ENCODE measurements at places on chromosomes 4 and X. TPM values are rescaled to one million over a fixed set of nuclear protein-coding genes. Genes with fewer than 3 reads are reported as not detected.

- DNase-seq: peak; percentile 55
Measured at GRCh38 chrX:9339603-9340491, 125.0 kb upstream of the TBL1X start.

DNA sequence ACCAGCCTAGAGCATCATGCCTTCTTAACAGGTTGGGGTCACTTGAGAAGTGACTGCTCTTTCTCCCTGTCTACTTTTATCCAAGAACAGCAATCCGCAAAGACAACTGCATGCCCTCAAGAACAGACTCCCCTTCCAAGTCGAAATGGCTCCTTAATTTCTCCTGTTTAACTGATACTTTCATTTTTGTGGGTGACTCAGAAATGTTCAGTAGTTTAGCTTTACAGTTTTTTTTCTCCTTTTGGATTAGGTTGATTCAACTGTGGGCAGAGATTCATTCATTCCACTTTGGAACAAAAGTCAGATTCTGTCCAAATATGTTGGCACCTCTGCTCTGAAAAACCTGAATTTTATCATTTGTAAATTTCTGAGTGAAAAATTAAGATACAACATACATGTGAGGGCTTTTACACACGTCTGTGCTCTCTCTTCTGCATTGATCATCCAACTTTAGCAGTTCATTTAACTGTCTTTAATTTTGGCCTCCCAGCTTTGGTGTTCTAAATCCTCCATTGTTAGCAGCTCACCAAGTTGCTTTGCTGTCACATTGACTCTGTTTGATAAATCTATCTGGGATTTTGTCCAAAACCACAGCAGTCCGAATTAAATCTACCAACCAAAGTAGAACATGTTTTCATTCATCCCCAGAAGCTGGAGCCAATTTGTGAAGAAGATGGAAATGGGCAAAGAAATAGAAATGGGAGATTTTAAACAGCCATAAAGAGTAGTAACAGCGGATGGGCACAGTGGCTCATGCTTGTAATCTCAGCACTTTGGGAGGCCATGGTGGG is 50.0 kb downstream of the HOPX start:
- DNase-seq: no peak

The TCEAL5 gene
- polyA plus RNA-seq: 3.4 TPM

GRCh38 chr4:164846566-164846965 is 30.4 kb upstream of the APELA start:
- DNase-seq: no peak

GRCh38 chr4:31461421-31461820 is 741.3 kb downstream of the PCDH7 start:
- DNase-seq: no peak

The LIMCH1 gene
- 141 TPM for polyA plus RNA-seq

The TEX13C gene
- not detected for polyA plus RNA-seq

- no peak for DNase-seq
Measured at GRCh38 chr4:152780267-152780778, 569 bp downstream of the ARFIP1 start.

The MTMR8 gene
- 1.3 TPM for polyA plus RNA-seq

GRCh38 chr4:970854-971520 is 2.4 kb downstream of the DGKQ start:
- DNase-seq: no peak

GRCh38 chr4:58166490-58166889 is 1056.3 kb upstream of the IGFBP7 start:
- DNase-seq: no peak

The ADH1C gene
- polyA plus RNA-seq: 5.9 TPM

The GPC3 gene
- 288 TPM for polyA plus RNA-seq

- no peak for DNase-seq
Measured at GRCh38 chrX:77436682-77437081, 10.5 kb upstream of the FGF16 start.

DNA sequence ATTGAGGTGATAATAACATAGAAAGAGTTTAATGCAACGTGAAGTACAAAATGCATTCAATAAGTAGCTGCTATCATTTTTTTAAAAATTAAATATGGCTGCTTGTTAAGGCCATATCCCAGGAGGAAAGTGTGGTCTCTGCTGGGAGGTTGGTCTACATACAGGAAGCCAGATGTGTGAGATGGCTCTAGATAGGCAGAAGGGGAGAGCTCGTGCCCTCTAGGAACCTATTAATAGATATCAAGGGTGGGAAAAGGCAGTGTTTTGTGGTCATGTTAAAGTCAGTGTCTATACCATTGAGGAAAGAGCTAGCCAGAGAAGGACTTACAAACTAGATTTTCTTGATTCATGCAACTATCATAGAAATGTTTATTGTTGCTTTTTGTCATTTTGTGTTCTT is 140.5 kb downstream of the KLHL8 start:
- DNase-seq: no peak

The GLOD5 gene
- polyA plus RNA-seq: not detected

The PDE6B gene
- 16.1 TPM for polyA plus RNA-seq

DNA sequence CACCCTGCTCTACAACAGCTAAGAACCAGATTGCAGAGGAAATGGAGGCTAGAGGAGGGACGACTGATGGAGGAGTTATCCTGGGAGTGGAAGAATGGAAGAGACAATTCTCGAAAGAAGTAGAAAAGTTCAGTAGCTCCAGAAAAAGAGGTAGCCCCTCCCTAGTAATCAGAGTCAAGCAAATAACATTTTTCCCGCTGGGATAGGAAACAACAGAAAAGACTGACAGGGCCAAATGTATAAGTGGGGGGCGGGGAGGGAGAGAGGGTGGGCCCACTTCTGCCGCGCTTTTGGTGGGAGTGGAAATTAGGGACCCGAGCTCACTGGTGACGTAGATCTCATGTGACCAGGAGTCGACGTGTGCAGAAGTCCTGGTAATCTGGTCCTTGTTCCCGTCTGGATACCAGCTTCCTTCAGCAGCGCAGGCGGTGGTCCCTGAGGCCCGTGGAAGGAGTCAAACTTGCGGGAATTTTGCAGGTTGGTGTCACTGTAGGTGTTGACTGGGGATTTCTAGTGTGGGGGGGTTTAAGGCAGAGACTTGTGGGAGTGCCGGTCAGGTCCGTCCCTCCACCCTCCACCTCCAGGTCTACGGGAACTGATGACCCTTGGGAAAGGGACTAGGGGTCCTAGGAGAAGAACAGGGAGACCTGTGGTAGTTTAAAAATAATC is at the start of gene TCEAL9:
TCEAL9 (plus strand) TSS at position 377 of the 669 bp plus-strand sequence. CDS start 1,179 bp downstream, outside the sequence.
- DNase-seq: peak; percentile 84

The GYPB gene
- 2.5 TPM for polyA plus RNA-seq

DNA sequence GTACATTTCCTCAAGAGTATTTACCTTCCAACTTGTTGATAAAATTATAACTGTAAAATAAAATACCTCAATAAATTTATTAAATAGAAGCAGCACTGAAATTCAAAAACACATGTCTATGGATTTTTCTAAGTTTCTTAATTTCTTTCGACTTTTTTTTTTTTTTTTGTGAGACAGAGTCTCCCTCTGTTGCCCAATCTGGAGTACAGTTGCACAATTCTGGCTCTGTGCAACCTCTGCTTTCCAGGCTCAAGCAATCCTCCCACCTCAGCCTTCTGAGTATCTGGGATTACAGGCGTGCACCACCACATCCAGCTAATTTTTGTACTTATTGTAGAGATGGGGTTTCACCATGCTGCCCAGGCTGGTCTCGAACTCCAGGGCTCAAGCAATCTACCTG is 79.8 kb downstream of the IQCM start:
- no peak for DNase-seq

GRCh38 chrX:113059714-113060113 is 219.1 kb upstream of the AMOT start:
- no peak for DNase-seq

DNA sequence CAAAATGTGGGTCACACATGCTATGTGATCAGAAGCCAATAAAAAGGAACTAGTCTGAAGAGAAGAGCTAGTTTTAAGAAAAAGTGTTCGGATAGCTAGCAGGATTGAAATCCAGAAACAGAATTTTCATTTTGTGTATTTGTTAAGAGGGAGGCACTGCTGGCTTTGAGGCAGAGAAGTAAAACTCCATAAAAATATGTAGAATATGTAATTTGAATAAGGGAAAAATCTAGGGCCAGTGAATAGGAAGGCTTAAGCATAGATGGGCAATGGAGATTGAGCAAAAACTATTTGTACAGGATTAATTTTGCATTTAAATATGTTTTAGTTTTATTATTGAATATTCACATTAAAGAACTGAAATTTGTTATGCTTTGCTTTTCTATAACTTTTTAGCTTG is 399.9 kb upstream of the PITX2 start:
- DNase-seq: no peak

- DNase-seq: no peak
Measured at GRCh38 chr4:108210989-108211835, 42.5 kb upstream of the LEF1 start.

- DNase-seq: no peak
Measured at GRCh38 chrX:39736216-39737211, 361.2 kb downstream of the BCOR start.

The TCEAL8 gene
- 98.0 TPM for polyA plus RNA-seq

DNA sequence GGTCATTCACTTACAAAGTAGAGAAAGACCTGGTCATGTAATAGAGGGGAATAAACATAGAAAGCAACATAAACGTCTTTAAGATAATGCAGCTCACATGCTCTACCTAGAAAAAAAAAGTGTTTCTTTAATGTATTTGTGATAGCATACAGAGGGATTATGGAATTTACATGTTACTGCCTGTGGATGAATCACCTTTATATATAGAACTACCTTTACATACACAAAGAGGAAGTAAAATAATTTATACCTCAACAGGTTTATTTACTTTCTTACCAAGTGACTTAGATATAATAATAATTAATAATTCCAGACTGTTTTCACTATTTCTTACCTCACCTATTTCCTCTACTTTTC is 81.5 kb downstream of the PPP3CA start:
- DNase-seq: no peak

DNA sequence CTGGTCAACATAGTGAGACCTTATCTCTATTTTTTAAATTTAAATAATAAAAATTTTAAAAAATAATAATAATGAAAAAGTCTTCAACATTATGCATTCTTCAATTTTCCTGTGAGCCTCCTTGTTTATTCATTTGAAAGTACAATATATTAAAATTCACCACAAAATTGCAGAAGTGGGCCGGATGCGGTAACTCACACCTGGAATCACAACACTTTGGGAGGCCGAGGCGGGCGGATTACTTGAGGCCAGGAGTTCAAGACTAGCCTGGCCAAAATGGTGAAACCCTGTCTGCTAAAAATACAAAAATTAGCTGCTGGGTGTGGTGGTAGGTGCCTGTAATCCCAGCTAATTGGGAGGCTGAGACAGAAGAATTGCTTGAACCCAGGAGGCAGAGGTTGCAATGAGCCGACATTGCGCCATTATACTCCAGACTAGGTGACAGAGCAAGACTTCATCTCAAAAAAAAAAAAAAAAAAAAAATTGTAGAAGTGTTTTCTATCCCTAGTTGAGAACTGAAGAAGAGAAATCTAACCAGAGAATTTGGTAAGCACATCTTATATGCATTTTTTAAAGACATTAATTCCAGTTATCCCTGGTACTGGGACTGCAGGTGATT is 56.9 kb downstream of the RBM47 start:
- DNase-seq: no peak

DNA sequence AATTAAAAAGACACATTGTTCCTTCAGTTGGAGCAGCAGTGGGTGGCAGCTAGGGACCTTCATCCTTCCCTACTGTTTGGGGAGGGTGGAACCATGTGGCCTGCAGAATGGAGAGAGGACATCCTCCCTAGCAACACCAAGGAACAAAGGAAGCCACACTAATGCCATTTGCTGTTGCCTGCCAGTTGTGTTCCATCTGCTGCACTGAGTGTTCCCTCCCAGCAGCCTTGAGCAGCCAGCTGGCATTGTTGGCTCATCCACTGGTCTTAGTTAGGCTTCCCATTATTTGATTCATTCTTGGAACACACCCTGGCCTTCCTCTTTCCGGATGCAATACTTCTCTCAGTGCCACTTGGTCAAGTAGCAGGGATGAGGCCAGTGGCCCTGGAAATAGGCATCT is 25.0 kb upstream of the HMGB3 start:
- DNase-seq: peak; percentile 6

The KCND1 gene
- polyA plus RNA-seq: 1.2 TPM

- peak; percentile 92 for DNase-seq
Measured at GRCh38 chr4:54228961-54229501, at the start of gene PDGFRA. TSS of gene PDGFRA (plus strand) at chr4:54229293. CDS start at chr4:54258769, 29,476 bp downstream.

DNA sequence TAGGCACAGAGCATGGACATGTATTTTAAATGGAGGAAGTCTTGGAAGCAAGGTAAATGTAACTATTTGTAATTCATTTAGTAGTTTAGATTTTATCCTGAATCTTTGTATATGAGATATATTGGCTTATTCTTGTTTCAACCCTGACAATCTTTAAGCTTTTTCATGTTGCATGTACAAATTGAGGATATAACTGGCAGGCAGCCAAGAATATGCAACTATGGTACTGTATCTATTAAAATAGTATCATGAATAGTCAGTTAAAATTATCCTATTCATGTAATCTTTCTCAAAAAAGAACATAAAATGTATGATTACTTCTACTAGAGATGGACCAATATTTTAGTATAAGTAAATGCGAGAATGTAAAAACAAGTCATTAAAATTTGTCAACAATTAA is 1141.5 kb downstream of the PCDH18 start:
- DNase-seq: no peak

GRCh38 chrX:40174854-40175510 is 77.2 kb upstream of the BCOR start:
- DNase-seq: no peak

GRCh38 chr4:6087669-6088341 is 69.6 kb upstream of the C4orf50 start:
- peak; percentile 4 for DNase-seq

The DGKK gene
- polyA plus RNA-seq: not detected

The AMBN gene
- not detected for polyA plus RNA-seq
